ENCODE measurements at places on chromosomes 12 and 14. TPM values are rescaled to one million over a fixed set of nuclear protein-coding genes. Genes with fewer than 3 reads are reported as not detected.
A peak's percentile ranks its signal among the peaks of the same experiment; 100 is the strongest.

DNA sequence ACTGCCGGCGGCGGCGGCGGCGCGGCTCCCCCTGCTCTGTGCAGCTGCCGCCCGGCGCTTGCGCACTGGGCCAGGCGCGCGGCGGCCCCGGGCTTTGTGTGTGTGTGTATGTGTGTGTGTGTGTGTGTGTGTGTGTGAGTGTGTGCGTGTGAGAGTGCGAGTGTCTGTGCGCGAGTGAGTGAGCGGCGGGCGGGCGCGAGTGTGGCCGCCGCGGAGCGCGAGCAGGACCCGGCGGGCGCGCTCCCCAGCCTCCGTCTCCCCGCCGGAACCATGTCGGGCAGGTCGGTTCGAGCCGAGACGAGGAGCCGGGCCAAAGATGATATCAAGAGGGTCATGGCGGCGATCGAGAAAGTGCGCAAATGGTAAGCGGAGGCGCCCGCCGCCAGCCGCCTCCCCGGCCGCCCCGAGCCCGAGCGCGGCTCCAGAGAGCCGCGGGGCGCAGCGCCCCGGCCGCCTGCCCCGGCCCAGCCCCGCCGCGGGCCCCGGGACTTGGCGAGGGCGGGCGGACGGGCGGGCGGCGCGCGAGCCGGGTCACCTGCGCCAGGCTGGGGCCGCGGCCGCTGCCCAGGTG is at the start of gene BCL7A:
TSS of gene BCL7A (plus strand) at position 63 of the 571 bp plus-strand sequence. CDS start at position 271, 208 bp downstream.
- peak; percentile 86 for DNase-seq

GRCh38 chr12:99713946-99714520 is 66.5 kb downstream of the GARIN6 start:
- DNase-seq: no peak

TGM1 gene
- total RNA-seq: 5.7 TPM

DNA sequence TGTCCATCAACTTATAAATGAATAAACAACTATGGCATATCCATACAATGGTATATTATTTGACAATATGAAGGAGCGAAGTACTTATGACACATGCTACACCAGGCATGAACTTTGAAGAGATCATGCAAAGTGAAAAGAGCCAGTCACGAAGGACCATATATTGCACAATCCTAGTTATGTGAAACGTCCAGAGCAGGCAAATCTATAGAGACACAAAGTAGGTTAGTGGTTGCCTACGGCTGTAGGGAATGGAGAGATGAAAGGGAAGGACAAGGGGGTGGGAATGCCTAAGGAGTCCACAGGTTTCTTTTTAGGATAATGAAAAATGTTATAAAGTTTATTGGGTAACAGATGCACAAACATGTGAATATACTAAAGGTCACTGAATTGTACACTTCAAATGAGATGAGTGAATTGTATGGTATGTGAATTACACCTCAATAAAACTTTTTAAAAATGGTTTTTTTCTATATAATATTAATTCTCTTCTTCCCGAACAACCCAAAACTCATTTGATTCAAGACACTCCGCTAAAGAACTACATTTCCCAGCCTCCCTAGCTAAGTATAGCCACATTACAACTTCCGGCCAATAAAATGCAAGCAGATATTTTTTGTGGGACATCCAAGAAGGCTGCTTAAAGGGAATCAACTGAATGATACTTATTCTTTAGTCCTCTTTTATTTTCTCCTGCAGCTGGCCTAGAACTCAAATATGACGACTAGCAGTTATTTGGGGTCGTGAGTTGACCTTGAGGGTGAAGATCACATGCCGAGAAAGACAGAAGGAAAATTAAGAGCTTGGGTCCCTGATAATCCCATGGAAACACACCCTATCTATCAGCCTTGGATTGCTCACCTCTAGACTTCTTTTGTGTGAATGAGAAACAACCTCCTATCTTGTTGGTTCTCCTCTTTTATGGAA is 187.2 kb downstream of the TTC8 start:
- DNase-seq: no peak

CNTN1 gene
- total RNA-seq: 23.0 TPM

- no peak for DNase-seq
These were observed 38.4 kb upstream of the FOXN3 start for GRCh38 chr14:89455412-89455811.

DNA sequence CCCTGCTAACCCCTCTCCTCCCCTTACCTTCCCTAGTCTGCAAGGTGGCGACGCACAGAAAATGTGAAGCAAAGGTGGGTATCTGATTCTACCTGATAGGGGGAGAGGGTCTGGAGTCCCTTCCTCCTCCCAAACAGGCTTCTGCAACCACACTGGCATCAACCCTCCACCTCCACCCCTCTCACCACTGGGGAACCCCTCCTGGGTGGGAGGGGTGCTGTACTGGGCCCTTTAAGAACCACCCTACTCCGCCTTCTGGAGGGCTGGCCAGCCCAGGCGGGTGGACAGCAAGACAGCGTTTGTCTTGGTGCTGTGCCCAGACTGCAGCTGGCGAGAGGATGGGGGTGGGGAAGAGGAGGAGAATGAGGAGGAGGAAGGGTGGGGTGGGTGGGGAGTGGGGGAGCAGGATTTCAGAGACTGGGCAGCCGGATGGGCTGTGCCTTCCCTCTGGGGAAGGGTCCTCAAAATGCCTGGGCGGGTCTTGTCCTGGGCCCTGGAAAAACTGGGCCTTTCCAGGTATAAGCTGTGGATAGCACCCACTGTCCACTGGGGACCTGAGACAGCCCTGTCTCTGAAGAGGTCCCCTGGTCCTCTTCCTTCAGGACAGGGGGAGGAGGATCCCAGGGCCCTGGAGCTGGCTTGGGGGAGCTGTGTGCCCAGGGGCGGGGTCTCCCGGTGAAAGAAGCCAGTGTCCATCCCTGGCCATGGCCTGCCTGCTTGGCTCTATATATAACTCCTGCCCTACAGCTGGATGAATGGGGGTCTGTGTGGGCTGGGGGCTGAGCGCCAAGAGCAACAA is 2.8 kb downstream of the TNS2 start:
- DNase-seq: peak; percentile 94

GRCh38 chr12:95054206-95054605 is 19.2 kb downstream of the NR2C1 start:
- no peak for DNase-seq

DNA sequence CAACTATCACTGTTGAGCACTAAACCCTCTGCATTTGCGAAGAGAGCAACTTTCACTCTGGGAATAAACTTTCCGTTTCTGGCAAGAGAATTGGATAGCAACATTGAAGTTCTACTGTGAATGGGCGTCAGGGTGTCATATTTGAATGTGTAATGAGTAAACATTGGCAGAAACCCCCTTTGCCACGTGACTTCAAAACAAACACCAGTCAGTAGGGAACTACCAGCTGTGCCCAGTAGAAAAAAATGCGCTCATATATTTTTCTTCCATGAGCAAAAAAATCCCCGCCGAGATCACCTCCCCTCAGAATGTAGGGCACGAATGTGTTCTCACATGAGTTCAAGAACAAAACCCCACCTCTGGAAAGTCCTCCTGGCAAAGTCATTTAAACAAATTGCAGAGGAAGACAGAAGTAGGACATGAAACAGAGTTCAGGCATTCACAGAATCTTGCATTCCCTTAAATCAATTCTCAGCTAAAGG is 80.6 kb downstream of the BTG1 start:
- DNase-seq: no peak

OR6C2 gene
- total RNA-seq: not detected

CELA1 gene
- total RNA-seq: not detected

KLRK1 gene
- total RNA-seq: 3.5 TPM

DNA sequence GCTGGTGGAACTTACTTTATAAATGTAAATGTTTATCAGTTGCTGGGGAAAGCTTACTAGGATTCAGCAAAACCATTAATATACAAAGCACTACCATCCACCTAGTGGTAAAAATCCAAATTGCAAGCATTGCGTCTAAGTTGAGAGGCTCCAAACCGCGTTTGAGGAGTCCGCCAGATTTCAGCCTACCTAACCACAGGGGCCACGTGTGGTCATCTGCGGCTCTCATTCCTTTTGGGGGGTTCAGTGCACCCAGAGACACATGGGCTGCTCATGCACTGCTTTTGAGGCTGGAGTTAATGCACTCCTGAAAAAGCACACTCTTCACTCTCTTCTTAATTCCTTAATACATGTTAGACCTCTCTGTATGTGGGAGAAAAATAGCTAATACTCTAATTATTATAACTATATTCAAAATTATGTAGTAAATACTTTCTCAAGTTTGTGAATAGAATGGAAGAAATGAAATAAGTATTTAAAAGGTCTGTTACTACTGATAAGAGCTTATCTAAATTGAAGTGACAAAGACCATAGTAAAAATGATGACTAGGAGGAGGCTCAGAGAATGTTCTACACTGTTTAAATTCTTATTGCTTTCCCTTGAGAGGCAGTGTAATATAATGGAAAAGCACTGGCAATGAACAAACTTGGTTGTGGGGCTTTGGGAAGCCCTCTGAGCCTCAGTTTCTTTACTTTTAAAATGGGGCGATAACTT is 41.4 kb upstream of the MANSC4 start:
- DNase-seq: no peak

GRCh38 chr14:100306998-100307765 is 938 bp upstream of the SLC25A29 start:
- no peak for DNase-seq

GRCh38 chr12:120394483-120395367 is 25.8 kb upstream of the MSI1 start:
- DNase-seq: no peak

DNA sequence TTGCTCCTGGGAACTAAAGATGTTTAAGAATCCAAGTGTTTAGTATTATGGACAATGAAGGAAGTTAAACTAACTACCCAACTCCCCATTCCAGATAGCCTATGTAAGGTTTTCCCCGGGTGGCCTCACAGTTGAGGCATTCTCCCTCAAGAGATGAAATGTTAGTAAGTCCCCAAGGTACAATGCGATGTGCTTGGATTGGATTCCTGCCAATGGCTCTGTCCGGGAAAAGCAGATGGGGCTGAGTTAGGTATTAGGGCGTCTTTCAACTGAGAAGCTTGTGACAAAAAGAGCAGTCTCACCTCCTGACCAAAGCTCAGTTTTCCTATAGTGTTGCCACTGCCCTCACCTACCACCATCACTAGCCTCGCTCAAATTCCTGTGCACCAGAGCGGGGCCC is 64.8 kb upstream of the E2F7 start:
- DNase-seq: no peak

ESPL1 gene
- 2.8 TPM for total RNA-seq

- DNase-seq: no peak
These were observed 91.8 kb upstream of the EEA1 start for GRCh38 chr12:93020631-93021597.

Data from aorta (tissue), 5 donors.